G401 (cell line): ENCODE measurements at places on chromosomes 12 and 14.

DNA sequence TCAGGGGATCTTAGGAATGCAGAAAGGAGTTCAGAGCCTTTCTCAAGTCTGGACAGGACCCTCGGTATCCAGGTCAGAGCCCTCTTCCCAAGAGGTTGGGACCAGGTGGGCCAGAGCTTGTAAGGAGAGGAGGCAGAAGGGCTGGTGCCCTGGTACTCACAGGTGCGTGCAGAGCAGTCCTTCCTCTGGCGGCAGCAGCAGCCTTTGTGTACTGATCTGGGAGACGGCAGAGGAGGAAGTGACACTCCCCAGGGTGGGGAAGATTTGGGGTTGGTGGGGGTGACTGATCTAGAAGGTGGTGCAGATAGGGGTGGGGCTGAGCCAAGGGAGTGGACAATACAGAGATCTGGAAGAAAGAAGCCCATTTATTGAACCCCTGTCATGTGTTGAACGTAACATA, at the start of gene ITGB7:
TSS of gene ITGB7 (minus strand) at position 210 of the 400 bp plus-strand sequence. CDS start 6,808 bp downstream, outside the sequence.
- DNase-seq = no peak

- DNase-seq = no peak
Measured at GRCh38 chr14:61536661-61537562, 158.4 kb upstream of the HIF1A start.

DNA sequence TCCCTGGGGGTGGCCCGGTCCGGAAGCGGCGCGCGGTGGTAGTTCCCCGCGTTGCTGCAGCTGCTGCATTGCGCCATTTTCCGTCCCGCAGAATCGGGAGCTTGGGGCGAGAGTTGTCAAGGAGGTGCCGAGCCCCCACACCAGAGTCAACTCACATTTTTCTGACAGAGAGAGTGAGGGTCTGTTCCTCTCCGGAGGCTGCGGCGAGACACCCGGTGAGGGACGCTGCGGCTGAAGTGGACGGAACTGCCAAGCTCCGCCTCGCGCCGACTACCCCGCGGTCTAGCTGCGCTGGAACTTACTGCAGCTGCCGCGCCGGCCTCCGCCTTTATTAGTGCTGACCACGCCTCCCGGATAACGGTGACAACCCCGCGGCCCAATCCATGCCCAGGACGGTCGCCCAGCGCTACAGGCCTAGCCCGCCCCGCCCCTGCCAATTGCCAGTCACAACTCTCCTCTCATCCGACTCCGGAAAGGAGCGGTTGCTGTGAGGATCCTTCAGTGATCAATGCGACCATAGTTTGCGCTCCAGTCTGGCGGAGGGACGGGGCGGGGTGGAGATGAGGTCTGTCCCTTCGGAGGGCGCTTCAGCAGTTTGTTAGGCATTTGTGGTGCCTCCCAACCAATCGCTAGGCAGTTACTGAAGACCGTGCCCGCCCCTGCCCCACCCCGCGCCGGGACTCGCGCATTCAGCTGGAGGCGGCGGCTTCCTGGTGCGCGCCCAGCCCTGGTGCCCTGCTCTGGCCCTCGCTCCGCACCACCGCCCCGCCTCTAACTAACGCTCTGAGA, at the start of gene VAMP1:
TSS of gene VAMP1 (minus strand) at position 303 of the 789 bp plus-strand sequence. CDS start at position 157, 146 bp downstream.
- DNase-seq = peak; percentile 96

- no peak for DNase-seq
Measured at GRCh38 chr14:58697266-58697929, 59.6 kb downstream of the DACT1 start.

GRCh38 chr12:65832217-65832616, 7.9 kb downstream of the HMGA2 start:
- DNase-seq = no peak

DNA sequence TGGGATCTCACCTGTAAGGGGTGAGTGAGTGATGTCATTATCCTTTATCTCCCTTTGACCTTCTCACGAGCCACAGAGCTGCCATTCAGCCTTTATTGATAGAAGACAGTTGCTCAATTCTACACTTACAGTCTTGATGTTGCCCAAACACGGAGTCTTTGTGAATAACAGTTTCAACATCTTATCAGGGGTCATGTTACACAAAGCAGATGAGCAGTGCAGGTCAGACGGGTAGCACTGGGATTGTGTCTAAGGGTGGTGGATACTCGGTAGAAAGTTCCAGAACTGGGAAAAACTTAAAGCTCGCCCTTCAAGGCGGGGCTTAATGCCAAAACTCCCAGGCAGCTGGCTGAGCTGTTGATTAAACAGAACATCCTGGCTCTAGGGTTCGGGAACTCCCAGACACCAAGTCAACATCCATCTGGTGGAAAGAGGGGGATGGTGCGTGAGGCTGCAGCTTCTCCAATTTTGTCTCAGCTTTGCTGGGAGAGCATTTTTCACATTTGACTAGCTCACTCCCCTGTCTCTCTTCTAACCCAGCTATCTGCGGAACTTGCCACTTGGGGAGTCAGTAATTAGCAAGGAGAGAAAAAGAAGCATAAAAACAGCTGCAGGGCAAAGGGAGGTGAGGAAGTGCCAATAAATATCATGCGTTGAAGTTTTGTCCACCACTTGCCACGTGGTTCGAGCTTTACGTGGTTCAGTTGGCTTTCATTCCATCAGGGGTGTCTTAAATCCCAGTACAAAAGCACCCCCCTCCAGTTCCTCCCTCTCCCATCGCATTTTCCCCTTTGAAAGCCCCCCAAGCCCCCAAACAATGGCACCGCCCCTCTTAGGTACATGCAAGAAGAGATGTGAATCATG, 31.0 kb downstream of the FOXN4 start:
- DNase-seq = no peak

GRCh38 chr12:2154050-2154449, 101.3 kb downstream of the CACNA1C start:
- no peak for DNase-seq

GRCh38 chr12:1309613-1310012, 284.8 kb downstream of the FBXL14 start:
- DNase-seq = no peak

DNA sequence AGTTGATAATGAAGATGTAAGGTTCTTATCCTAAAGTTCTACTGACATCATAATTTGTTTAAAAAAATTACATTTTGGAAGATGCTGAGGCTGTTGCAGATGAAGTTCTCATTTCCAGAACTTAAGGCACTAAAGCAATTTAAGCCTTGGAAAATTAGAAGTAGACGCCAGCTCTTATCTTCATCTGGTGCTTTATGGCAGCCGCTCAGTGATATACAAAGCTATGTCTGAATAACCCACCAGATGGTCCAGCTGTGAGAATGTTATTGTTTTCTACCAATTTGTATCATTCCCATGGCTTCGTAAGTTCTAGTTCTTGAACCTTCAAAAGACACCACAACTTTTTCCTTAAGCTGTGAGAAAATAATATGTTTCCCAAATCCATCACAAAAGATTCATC, 212.1 kb upstream of the ARID2 start:
- no peak for DNase-seq

GRCh38 chr12:7915661-7916403, 20.2 kb downstream of the SLC2A3 start:
- peak; percentile 47 for DNase-seq

DNA sequence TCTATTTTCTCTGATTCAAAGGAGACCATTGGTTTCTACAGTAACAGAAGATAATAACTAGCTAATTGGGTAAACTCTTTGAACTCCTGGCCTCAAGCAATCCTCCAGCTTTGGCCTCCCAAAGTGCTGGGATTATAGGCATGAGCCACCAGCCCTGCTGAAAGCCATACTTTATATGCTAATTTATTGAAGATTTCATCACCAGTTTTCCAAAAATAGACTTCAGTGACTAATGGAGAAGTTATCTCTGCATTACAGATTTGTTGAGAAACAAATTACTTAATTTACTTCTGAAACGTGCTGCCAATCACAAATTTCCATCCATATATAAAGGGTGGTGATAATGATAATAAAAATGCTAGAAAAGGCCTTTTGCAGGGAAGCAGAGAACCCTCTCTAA, 1758.1 kb upstream of the SEL1L start:
- no peak for DNase-seq

- no peak for DNase-seq
Measured at GRCh38 chr12:106304001-106304421, 1.5 kb downstream of the TCP11L2 start.

DNA sequence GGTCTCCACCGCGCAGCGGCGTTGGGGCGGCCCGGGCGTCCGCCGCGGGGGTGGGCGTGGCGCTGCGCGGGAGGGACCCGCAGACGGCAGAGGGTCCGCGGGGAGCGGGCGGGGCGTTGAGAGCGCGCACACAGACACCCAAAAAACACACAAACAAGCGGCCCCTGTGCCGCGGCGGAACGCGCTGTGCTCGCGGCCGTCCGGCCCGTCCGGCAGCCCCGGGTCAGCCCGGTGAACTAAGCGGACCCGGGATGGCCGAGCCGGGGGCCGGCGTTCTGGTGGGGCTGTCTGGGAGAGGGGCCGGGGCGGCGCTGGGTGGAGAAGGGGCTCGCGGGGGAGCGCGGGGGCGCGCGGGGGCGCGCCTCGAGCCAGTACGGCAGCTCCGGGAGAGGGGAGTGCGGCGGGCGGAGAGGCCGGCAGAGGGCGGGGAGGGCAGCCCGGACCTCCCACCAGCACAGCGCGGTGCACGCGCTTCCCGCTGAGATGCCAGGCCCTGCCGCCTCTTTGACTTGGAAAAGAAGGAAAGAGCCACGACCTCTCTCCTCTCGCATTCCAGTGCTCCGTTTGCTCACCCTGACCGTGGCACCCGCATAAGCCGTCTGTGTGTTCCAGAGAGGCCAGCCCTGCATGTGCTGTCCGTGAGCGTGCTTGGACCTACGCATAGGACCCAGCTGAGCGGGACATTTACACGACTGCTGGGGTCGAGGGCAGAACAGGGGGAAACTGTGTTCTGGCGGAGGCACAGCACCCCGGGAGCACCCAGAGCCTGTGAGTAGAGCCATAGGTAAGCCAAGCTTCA, 10.3 kb downstream of the SLC6A12 start:
- DNase-seq = peak; percentile 53

- peak; percentile 48 for DNase-seq
Measured at GRCh38 chr12:42588524-42589464, 752 bp downstream of the PRICKLE1 start.

- no peak for DNase-seq
Measured at GRCh38 chr14:104115131-104115600, 23.2 kb upstream of the KIF26A start.

GRCh38 chr12:127294651-127295210, 972.2 kb upstream of the TMEM132C start:
- peak; percentile 43 for DNase-seq

- DNase-seq = no peak
Measured at GRCh38 chr12:88579161-88579517, 1.1 kb downstream of the KITLG start.

GRCh38 chr12:34390846-34391700, 368.8 kb downstream of the ALG10 start:
- no peak for DNase-seq

GRCh38 chr12:52212701-52213563, 20.1 kb upstream of the KRT7 start:
- DNase-seq = no peak

GRCh38 chr12:48542300-48542928, 17.0 kb downstream of the OR8S1 start:
- DNase-seq = peak; percentile 23

GRCh38 chr14:104087505-104087904, 2.0 kb downstream of the ASPG start:
- no peak for DNase-seq

- no peak for DNase-seq
Measured at GRCh38 chr12:25052196-25052913, 103.5 kb upstream of the BCAT1 start.

- no peak for DNase-seq
Measured at GRCh38 chr12:23099604-23100003, 474.6 kb downstream of the ETNK1 start.

- DNase-seq = no peak
Measured at GRCh38 chr12:8911606-8912268, 2.6 kb upstream of the PHC1 start.

DNA sequence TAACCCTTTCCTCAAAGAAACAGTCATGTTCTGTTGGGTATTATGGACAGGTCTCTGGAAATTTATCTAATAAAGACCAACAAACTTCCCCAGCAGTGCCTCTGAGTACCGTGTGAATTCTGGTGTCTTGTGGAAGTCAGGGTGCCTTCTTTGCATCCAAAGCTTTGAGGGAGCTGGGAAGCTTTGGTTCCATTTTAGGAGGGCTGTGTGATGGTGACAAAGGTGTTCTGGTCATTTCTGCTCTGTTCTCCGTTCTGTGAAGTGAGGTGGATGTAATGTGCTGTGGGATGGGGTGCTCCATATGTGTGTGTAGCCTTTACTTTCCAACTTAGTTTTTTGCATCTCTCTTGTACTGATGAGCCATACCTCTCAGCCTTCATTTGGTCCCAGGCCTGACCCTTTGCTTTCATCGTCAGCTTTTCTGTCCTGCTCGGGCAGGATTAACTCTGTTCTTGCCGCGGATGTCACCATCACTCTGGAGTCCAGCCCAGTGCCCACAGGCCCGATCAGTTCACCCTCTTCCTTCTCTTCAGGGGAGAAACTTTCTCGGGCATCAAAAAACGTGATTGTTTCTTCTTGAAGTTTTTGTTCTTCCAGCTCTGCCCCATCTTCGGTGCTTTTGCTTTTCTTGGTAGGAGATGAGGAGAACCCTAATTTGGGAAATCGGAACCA, 13.2 kb downstream of the PLD4 start:
- no peak for DNase-seq

DNA sequence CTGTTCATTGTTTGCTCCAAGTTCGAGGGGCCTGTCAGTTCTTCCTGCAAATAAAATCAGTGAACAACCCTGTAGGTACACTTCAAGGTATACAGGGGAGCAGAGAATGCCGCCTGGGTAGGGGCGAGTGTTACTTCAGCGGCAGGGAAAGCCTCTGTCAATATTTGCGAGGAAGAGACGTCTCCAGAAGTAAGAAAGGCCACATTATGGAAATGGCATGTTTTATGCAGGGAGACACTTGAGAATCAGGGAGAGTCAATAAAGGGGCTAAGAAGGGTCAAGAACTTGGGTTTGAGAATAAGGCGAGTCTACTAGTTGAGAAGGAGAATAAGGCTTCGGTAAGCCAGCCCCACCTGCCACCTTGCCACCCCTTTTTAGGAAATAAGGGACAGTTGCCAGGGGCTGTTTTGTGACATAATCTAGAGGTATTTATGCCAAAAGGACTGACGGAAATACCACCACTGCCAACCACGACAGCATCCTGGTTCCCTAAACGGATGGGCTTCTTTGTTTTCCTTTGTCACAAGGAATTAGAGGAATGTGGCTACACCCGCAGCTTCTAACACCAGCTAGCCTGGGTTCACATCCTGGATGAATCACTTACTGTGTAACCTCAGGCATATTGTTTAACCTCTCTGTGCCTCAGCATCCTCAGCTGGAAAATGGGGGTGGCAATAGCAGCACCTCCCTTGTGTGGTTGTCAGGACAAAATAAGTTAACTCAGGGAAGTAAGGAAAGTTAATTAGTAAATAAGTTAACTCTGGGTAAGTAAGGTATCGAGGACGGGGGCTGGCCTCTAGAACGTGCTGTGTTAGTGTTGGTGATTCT, 67.7 kb downstream of the EID3 start:
- no peak for DNase-seq

- DNase-seq = no peak
Measured at GRCh38 chr14:58055497-58056010, 96.5 kb downstream of the ARMH4 start.
